ENCODE measurements at places on chromosomes 12 and 14. TPM values are rescaled to one million over a fixed set of nuclear protein-coding genes. Genes with fewer than 3 reads are reported as not detected.

Gene ISCU
- total RNA-seq, result 123 TPM

Gene C12orf60
- total RNA-seq, result 1.9 TPM

Gene SMARCD1
- 47.7 TPM for total RNA-seq

Gene TESPA1
- not detected for total RNA-seq

Gene RDH5
- total RNA-seq, result 60.9 TPM

Gene RHOJ
- total RNA-seq, result 4.3 TPM

Gene TBK1
- total RNA-seq, result 49.7 TPM

Gene SLC39A9
- total RNA-seq, result 112 TPM

Gene TAS2R20
- 6.7 TPM for total RNA-seq

Gene WNK1
- total RNA-seq, result 142 TPM

Gene PPP4R4
- total RNA-seq, result 6.6 TPM

Gene IFI27
- 66.0 TPM for total RNA-seq

Gene KRT7
- total RNA-seq, result 24.8 TPM

Gene PDE3A
- 22.2 TPM for total RNA-seq

Gene INSM2
- not detected for total RNA-seq

Gene RNF31
- total RNA-seq, result 37.8 TPM

Gene ARHGAP9
- total RNA-seq, result 0.22 TPM

Gene CLBA1
- total RNA-seq, result 9.8 TPM

Gene ACIN1
- total RNA-seq, result 103 TPM

Gene EPYC
- 0.76 TPM for total RNA-seq

Data from articular chondrocyte of knee joint (primary cell).